ENCODE measurements at places on chromosomes 13 and 19. TPM values are rescaled to one million over a fixed set of nuclear protein-coding genes. Genes with fewer than 3 reads are reported as not detected.

Gene TMEM38A
- total RNA-seq: 6.3 TPM

Gene SLC10A2
- total RNA-seq: not detected

Gene RFPL4A
- not detected for total RNA-seq

Gene FAAP24
- total RNA-seq: 0.69 TPM

Gene KCNRG
- total RNA-seq: 2.7 TPM

Gene CYP2S1
- 2.0 TPM for total RNA-seq

Gene MUC16
- under 0.01 TPM for total RNA-seq

Gene ZNF793
- 3.0 TPM for total RNA-seq

Gene DIRAS1
- 14.4 TPM for total RNA-seq

Gene MBD3L3
- total RNA-seq: not detected

Gene SIRT2
- 114 TPM for total RNA-seq

Gene SIGLEC9
- 2.5 TPM for total RNA-seq

Gene MISP3
- 11.1 TPM for total RNA-seq

Gene PAK4
- total RNA-seq: 13.7 TPM

Gene GGN
- 0.91 TPM for total RNA-seq

Gene NRTN
- 53.0 TPM for total RNA-seq

Gene PDE4A
- total RNA-seq: 15.0 TPM

Gene SHANK1
- 0.42 TPM for total RNA-seq

Gene ZNF541
- total RNA-seq: 0.17 TPM

Gene HCN2
- total RNA-seq: 0.40 TPM

Gene F10
- 15.0 TPM for total RNA-seq

Gene ASPDH
- 1.6 TPM for total RNA-seq

Gene CEACAM6
- not detected for total RNA-seq

Gene FNDC3A
- 38.8 TPM for total RNA-seq

Gene GPR180
- total RNA-seq: 4.2 TPM

Gene TMEM255B
- total RNA-seq: 12.3 TPM

Gene HAUS5
- total RNA-seq: 4.2 TPM

Gene IGFL2
- not detected for total RNA-seq

Gene NLRP11
- total RNA-seq: not detected

Gene AMER2
- total RNA-seq: under 0.01 TPM

Gene ERICH4
- total RNA-seq: not detected

Gene SCGB2B2
- total RNA-seq: 0.86 TPM

Gene FPR1
- total RNA-seq: 38.9 TPM

Gene LILRB1
- 1.4 TPM for total RNA-seq

Gene VSTM2B
- not detected for total RNA-seq

Gene JAK3
- 3.6 TPM for total RNA-seq

Gene PABPC3
- 0.17 TPM for total RNA-seq

Gene CYP4F8
- not detected for total RNA-seq

Gene SIGLEC5
- total RNA-seq: 2.0 TPM

Gene ZNF565
- 4.6 TPM for total RNA-seq

Gene PCDH20
- 10.4 TPM for total RNA-seq

Gene DCT
- 0.17 TPM for total RNA-seq

Gene ZNF506
- total RNA-seq: 18.5 TPM

Gene PKN1
- 120 TPM for total RNA-seq

Gene TMC4
- total RNA-seq: 0.26 TPM

Gene CASP14
- total RNA-seq: not detected

Gene CCDC122
- 2.5 TPM for total RNA-seq

Gene ZNF528
- 17.4 TPM for total RNA-seq

Gene PCDH17
- total RNA-seq: 5.0 TPM

Gene ZNF317
- 17.6 TPM for total RNA-seq

Gene CEACAM8
- 0.17 TPM for total RNA-seq

Gene ZNF358
- 129 TPM for total RNA-seq

Gene PGLYRP1
- total RNA-seq: 0.65 TPM
